ENCODE measurements at places on chromosomes 13 and 19.
A peak's percentile ranks its signal among the peaks of the same experiment; 100 is the strongest.

- DNase-seq = no peak
Observed at GRCh38 chr13:22214184-22214583, 543.3 kb downstream of the FGF9 start.

DNA sequence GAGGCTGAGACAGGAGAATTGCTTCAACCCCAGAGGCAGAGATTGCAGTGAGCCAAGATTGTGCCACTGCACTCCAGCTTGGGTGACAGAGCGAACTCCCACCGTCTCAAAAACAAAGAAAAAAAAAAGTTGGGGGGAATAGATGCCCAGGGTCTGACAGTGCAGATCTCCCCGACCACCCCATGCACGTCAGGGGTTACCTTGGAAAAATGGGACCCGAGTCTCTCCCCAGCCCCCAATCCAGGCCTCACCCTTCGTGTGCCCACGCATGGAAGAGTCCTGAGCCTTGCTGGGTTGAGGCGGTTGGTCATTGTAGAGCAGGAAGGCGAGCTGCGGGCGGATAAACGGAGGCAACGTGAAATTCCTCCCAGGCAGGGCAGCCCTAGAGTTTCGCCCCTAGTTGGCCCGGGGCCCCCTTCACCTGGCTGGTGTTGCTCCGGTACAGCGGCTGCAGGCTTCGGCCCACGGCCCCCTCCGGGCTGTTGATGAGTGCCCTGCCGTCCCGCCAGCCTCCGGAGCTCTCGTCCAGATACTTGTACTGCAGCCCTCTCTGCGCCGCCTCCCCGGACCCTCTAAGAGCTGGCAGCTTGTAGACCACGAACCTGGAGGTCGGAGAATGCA, 588 bp downstream of the DNASE2 start:
- peak; percentile 62 for DNase-seq

DNA sequence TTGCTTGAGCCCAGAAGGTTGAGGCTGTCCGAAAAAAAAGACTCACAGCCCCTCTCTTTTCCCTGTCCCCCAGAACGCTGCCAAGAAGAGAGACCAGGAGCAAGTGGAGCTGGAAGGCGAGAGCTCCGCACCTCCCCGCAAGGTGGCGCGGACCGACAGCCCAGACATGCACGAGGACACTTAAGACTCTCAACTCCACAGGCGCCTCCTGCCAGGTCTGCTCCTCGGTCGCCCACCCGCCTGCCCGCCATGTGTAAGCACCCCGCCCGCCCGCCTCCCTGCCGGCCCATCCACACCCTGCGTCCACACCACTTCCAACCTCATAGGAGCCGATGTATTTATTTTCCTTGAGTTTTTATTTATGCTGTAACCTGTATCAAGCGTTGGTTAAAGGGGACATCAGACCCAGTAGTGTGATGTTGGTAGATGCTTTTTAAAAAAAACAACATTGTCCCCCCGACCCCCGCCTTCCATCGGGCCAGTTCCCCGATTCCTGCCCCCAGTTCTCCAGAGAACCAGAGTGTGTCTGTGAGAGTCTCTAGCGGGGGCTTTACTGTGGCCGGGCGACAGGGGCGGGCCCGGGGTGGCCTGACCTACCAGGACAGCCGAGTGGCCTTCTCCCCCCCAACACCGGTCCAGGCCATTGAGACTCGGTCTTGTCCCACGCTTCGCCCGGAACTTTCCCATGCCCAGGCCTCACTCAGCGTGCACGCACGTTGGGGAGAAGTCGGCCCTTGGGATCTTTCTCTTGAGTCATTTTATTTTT, 10.3 kb downstream of the DDA1 start:
- no peak for DNase-seq

- no peak for DNase-seq
Observed at GRCh38 chr19:39111593-39112199, 13.9 kb upstream of the PAK4 start.

- DNase-seq = no peak
Observed at GRCh38 chr13:62625214-62625881, 1209.7 kb upstream of the PCDH20 start.

Data from cerebellar cortex (tissue), 1 donor.